Activated naive CD8-positive, alpha-beta T cell treated with anti-CD3 and anti-CD28 coated beads, Interleukin-2, amount 50 U/mL, for 16 hours (primary cell): ENCODE measurements at places on chromosomes 4 and X.

DNA sequence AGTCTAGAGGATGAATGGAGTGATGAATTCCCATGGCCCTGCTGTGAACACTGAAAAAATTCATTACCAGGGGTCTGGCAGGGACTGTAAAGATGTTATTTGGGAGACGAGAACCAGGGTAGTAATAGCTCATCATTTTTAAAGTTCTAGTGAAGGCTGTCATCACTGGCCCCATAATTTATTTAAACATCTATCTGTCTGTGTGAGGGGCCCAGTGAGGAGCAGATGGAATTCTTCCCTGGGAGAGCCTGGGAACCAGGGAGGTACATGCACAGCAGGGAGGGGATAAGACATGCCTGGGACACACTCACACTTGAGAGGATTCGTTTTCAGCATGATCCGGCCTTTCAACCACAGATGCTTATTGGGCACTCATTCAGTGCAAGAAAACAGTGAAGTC lies 162.0 kb downstream of the PDGFRA start:
- no peak for DNase-seq

GRCh38 chrX:67555578-67556203 lies 11.9 kb downstream of the AR start:
- no peak for DNase-seq

DNA sequence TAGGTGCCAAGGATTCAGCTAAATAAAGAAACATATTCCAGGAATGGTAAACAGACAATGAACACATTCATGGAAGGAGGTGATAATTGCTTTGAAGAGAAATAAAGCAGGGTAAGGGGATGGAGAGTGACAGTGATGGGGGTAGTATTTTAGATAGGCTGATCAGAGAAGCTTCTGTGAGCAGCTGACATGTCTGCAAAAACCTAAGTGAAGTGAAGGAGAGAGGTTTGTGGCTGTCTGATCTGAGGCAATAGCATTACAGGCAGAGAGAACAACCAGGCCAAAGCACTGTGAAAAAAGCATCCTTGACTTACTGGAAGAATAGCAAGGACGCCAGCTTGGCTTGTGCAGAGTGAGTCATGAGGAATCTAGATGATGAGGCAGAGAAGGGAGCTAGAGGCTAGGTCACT lies 271.9 kb upstream of the GATB start:
- DNase-seq: no peak

- no peak for DNase-seq
Measured at GRCh38 chrX:9087271-9088040, 53.5 kb upstream of the FAM9B start.

DNA sequence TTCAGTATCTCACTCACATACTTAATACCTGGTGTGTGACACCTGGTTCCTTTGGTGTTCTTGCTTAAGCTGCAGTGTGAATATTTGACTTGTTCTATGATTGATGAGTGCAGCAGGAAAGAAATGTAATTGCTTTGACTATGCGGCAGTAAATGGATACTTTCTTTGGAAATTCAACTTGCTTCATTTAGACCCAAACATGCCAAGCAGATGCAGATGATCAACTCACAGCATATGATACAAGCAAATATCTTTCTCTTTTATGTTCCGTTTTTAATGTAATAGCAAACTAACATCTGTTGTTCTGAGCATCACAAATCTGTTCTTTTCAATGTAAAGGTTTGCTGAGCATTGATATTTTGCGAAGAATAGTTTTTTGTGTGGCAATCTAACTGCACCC lies 549.5 kb downstream of the C4orf33 start:
- DNase-seq: no peak

DNA sequence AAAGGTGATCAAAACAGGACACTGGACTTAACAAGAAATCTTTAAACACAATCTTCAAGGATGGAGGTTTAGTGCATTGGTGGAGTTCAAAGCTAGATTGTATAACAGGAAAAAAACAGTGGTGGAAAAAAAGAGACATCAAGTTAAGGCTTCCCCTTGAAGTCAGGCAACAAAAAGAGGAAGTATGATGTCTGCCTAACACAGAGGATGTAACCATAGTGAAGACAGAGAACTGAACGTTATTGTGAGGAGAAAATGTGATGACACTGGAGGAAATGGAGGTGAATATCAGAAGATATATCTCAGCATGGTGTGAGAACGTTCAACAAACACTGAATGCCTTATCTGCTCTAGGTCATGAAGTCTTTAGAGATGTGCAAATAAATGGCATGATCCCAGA lies 192.4 kb upstream of the AR start:
- DNase-seq: no peak

DNA sequence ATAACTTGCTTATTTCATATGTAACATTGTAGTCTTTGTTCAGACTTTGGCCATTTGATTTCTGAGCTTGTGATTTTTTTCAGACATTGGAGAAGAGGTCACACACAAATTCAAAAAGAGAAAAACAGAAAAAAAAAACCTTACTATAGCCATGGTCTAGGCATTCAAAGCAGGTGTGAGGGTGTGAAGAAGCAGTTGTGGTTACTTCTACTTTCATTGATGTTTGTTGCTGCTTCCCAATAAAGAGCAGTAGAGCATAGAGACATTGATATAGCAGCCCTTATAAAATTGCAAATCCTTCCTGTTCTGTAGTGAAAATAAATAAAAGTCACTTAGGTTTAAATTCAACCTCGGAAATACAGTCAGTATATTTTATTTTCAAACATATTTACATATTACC lies 671.6 kb downstream of the GRXCR1 start:
- DNase-seq: no peak
